NCI-H774 (cell line): ENCODE measurements at places on chromosomes 6 and 20.

DNA sequence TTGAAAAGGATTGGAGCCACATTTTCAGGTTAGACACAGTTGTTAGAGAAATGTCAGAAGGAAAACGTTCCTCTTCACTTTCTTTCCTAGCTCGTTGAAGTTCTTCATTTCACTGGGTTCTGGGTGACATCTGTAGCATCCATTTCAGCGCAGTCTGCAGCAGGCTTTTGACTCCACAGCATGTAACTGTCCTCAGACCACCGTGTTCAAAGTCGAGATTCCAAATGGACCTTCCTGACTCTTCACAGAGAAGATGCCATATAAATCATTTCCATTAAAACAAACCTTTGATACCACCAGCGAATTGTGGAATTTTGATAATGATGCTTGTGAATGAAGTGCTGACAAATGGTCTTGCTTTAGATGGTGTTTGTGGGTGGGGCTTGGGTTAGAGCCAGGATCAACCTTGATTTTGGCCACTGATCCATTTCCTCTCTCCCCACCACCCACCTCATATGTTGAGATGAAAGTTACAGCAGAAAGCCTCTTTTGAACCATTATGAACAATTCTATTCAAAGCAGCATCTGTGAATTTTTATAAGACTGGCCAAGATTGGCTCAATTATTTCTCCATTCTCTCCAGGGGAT is 185.3 kb upstream of the PREP start:
- DNase-seq, result no peak

GRCh38 chr20:4811661-4812181 is 90.0 kb downstream of the PRND start:
- no peak for DNase-seq

DNA sequence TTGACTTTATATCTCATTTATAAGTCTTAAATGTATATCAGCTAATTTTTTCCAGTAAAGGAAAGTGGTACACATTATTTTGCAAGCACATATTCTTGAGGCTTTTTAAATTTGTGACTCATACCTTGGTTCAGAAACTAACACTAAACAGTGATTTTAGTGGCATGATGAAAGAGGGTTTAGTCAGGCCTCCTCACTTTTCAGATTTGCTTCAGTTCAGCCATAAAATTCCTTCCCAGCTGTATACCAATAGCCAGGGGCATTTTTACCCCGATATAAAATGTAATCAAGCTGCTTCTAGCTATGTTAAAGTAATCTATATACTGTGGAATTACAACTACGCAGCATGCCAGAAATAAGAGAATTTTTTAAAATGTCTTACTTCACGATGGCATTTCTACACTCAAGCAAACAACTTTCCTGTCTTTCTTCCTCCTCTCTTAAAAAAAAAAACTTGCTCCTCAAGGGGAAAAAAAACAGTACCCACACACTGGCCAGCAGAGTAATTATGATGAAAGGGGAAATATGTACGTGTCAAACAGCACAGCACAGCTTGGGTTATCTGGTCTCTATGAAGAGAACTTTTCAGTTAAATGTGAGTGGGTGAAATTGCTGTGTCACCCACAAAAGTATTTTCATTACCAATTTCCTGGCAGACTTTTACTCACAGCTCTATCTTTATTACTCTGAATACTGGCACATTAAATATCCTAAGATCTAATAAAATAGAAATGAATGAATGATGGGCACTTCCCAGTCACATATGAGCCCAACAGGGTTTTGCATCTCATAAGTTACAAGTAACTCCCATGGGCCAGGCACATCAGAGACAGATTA is 244.8 kb upstream of the TENT5A start:
- DNase-seq, result no peak

DNA sequence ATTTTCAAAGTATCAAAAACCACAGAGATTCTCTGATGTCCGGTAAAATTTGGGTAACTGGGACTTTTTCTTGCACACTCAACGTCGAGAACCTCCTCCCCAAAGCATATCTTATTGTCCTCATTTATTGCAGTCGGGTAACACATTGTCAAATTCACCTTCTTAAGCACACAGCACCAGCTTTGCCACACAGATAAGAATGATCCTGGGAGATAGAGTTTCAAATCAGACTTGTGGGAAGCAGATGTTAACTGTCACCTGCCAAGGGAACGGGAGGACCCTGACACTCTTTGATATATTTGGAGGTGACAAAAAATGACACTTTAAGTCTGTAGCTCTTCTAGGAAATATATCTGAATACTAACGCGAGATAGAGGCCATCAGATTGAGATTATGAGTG is 282.1 kb upstream of the BMP2 start:
- no peak for DNase-seq

DNA sequence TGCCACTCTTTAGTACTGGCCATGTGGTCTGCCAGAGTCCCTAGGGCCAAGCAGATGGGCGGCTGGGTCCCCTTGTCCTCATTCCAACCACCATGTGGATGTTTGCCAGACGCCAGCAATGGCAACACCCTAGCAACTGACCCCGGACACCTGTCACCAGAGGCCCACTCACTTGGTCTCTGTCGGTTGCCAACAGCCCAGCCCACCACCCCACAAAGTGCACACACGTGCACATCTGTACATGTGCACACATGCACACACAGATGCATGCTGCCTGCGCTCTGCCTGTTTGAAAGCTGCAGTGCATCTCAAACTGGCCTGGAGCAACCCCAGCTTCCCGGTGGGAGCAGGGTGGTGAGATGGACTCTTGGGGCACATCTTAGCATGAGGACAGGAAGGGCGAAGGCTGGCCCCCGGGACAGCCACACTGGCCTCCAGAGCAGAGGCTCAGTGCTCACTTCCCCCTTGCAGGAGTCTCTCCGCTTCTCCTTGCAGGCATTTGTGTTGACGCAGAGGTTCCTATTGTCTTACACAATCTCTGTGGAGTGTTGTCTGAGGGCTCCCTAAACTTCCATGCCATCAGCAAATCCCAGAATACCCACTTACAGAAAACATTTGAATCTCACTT is 54.0 kb downstream of the PSMG4 start:
- DNase-seq, result no peak

DNA sequence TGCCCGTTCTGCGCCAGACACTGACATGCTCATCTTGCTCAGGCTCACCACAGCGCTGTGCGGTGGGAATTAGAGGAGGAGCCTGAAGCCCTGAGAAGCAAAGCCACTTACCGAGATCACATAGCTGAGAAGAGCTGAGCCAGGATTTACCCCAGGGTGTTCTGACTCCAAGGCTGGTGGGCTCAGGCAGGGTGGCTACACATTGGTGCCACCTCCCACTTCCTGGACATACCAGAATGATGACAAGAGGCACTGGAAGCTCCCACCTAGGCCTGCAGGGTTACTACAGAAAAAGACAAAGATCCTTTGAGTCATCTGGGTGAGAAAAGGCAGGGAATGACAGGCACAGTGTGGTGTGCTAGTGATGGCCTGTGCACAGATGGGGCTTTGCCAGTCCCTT is 24.4 kb upstream of the FKBP1A start:
- no peak for DNase-seq
